Cortex of kidney (tissue), 1 donor: ENCODE measurements at places on chromosomes 4 and X.

DNA sequence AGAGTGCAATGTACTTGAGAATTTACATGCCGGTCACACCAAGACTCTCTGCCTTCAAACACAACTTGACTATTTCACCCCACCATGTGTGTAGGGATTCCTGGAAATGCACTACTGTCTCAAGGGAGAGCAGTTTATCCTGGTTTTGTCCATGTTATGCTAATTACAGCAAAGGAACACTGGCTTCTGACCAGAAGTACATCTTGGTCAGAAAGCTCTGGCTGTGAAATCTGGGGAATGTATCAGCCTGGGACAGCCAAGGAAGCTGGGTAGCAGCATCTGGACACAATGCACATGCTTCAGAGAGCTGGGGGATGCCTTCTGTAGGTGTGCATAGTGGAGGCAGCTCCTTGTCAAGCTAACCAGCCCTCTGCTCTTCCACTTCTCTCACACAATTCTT lies 1432.6 kb upstream of the TENM3 start:
- no peak for DNase-seq

DNA sequence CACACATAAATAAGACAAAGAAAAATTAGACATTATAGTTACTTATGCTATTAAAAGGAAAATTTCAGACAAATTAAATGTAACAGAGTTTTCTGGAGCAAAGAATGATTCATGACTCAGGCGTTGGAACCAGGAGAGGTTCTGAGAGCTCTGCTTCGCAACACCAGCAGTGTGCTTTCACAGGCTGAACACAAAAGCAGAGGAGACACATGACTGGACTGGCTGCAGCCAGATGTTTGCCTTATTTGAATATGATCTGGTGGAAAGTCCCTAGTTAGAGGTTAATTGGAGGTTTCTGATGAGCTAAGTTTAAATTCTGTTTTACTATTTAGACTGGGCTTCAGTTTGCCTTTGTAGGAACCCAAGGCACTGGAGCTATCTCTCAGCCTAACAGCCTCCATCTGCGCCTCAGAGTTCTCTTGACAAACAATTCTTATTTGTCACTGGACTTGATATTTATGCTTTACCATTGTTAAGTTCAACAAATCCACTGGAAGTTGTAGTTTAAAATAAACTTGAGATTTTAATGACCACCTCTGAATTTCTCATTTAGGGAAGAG lies 16.2 kb downstream of the BOD1L1 start:
- no peak for DNase-seq

- no peak for DNase-seq
These were observed 108.7 kb upstream of the LIMCH1 start for GRCh38 chr4:41429280-41429669.

DNA sequence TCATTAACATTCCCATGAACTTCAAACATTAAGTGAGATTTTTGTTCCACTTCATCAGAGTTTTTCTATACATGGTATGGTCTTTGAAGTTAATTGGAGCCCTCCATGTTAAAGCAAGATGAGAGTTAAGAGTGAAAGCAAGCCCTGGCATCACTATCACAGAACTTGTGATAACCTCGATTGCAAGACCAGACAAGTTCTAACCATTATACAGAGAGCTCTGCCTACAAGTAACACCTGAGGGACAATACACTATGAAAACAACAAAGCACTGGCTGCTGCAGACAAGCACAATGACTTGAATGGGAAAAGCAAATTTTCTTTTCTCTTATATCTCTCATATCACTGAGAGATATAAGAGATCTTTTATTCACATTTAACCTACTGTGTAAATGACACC lies 126.6 kb upstream of the GYPA start:
- DNase-seq, result no peak

GRCh38 chrX:29691044-29691443 lies 524.3 kb upstream of the MAGEB2 start:
- no peak for DNase-seq

GRCh38 chr4:150972592-150972991 lies 42.5 kb downstream of the LRBA start:
- no peak for DNase-seq

DNA sequence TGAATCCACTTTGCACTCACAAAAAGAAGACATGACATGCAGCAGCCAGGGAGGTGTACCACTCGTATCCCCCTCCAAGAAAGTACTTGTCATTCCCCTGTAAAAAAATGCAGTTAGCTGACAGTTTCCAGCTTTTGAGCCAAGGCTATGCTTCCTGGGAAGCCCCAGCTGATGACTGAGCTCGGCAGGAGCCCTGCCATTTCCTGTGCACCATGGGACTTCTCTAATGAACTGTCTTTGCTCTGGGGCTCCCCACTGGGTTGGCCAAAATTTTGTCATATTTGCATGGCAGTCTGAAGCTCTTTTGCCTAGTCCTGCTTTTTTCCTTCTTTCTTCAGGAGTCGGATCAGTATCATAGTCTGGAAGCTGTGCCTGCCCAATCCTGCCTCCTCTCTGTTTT lies 104.5 kb upstream of the MAOA start:
- no peak for DNase-seq

- no peak for DNase-seq
These were observed 77.1 kb downstream of the TBCK start for GRCh38 chr4:106238820-106239420.

- no peak for DNase-seq
These were observed 101.0 kb downstream of the ATP11C start for GRCh38 chrX:139831675-139832456.

DNA sequence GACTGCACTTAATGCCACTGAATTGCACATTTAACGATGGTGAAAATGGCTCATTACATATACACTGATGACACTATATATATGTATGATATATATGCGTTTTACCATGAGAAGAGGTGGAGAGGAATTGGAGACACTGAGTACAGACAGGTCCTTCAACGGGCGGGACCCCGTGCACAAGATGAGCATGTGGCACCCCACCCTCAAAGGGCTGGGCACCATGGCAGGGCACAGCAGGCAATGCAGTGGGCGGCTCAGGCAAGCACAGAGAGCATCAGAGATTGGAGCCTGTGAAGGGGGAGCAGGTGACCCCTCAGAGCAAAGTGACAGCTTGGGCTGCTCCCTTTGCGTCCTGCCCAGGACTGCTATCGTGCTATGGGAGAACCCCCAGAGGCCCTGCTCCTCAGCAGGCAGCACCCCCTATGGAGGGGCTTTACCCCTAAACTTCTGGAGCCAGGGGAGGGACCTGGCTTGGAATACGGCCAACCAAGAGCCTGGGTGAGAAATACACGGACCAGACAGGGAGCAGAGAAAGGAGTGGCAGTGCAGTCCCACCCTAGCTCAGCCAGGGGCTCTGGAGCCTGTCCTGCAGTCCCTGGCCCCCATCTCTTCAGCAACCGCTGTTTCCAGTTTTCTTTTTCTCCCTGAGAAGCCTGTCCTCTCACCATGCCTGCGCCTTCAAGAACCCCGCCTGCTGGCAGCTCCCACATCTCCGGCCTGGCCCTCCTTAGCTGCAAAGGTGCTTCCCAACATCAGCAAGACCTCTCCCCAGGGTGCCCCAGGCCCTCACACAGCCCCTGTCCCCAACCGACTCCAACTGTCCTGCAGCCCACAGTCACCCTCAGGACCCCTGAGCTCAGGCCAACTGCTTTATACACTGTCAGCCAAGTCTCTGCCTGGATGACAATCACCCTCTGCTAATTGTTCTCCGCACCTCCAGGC lies 10.5 kb downstream of the SLC6A8 start:
- DNase-seq, result no peak

- DNase-seq, result no peak
These were observed 64.8 kb upstream of the STOX2 start for GRCh38 chr4:183840311-183840710.
